T follicular helper cell (primary cell): ENCODE measurements at places on chromosomes 1 and 21.

- DNase-seq, result no peak
Measured at GRCh38 chr1:153505576-153505975, 30.2 kb downstream of the S100A6 start.

- no peak for DNase-seq
Measured at GRCh38 chr1:59678040-59678439, 136.7 kb upstream of the HOOK1 start.

GRCh38 chr1:168333562-168334276, 53.0 kb downstream of the TBX19 start:
- DNase-seq, result no peak

GRCh38 chr1:205345761-205346160, 11.0 kb downstream of the KLHDC8A start:
- DNase-seq, result no peak

DNA sequence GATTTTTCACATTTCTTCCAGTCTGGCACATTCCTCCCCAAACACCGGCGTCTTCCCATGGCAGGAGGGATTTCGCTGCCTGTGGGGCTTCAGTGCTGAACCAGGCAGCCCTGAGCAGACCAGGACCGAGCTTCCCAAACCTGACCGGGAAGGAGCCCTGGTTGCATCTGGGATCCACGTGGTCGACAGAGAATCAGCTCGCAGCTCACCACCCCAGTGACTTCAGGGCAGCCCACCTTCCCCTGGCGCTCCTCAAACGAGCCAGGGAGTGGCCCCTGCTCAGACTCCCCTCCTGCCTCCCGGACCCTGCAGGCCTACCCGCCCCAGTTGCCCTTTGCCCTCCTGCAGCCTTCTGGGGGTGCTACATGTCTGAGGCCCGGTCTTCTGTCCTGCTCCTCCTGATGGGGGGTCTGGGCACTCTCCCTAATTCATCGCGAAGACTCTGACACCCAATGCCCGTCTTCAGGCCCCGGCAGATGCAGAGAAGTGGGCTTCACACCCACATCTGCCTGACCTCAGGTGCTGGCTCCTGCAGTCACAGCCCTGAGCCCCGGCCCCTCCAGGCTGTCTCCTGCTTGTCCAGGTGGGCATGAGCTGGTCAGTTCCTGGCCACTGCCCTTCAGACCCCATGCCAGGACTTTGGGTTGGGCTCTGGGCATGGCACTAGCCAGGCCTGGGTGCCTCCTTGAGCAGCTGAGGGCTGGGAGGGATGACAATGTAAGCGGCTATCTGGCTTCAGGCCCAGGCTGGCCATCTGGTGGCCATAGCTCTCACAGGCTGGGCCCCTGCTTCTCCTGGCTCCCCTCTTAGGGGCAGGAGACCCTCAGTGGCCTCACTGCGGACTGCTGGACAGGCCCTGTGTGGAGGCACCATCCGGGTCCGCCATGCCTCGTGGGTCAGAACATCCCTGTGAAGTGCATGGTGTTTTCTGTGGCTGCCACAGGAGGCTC, 26.1 kb upstream of the PRSS38 start:
- DNase-seq, result no peak
